ENCODE measurements at places on chromosomes 4 and X.

GRCh38 chrX:29478336-29479069 lies 736.9 kb upstream of the MAGEB2 start:
- DNase-seq, result no peak

DNA sequence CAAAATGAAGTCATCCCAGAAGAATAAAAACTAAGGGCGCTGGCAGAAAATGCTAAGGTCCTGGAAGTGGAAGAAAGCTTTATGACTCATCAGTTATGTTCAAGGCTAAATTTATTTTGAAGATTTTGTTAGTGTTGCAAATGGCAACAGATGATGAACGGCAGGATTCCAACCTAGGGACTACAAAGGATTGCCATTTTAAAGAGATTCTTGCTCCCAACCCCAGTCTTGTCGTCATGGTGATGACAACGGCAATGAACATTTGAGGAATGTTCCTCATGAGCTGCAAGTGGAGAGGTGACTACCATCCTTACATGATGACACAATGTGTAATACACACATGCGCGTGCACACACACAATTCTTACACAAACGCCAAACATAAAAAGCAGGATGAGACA lies 54.4 kb upstream of the FTHL17 start:
- DNase-seq, result peak; percentile 13

DNA sequence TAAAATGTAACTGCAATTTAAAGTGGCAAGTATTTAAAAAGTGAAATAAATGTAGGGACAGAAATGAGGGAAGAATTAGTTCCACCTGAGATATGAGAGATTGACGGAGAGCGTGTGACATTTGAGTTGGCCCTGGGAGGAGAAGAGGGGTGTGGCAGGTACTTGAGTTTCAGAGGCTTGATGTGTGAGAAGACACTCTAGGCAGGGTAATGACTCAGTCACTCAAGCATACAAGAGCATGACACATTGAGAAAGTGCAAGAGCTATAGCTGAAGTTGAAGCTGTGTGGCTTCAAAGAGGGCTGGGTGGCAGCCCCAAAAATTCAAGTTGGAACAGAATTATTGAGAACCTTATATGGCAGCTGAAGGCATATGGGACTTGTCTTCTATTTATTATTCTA lies 420.5 kb downstream of the SLITRK2 start:
- DNase-seq, result no peak

GRCh38 chr4:56655209-56655626 lies 25.9 kb downstream of the HOPX start:
- no peak for DNase-seq

GRCh38 chrX:141176586-141177451 lies at the start of gene LDOC1:
Gene LDOC1, minus strand, starts transcription at chrX:141177129. Its CDS starts 108 bp downstream, at chrX:141177021.
- DNase-seq, result peak; percentile 32

GRCh38 chr4:112938461-112939058 lies 110.9 kb upstream of the ANK2 start:
- DNase-seq, result peak; percentile 52

DNA sequence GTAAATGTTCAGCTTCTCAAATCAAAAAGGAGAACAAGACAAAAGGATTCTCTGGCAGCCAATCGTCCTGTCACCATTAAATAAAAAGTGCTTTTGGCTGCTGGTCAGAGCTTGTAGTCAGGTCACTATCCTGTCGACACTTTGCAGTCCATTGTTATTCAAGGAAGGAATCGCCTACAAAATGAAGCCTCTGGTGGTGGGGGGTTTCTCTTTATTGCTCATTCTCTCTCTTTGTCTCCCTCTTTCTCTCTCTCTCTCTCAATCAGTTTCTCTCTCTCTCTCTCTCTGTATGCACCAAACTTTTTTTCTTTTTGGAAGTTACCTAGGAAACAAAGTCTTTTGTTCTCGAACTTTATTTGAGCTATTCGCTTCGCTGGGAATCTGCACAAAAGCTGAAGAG lies 17.6 kb upstream of the SCML1 start:
- no peak for DNase-seq

GRCh38 chr4:161581262-161582230 lies 582.3 kb downstream of the FSTL5 start:
- no peak for DNase-seq

GRCh38 chr4:72631296-72631695 lies 62.3 kb upstream of the ADAMTS3 start:
- DNase-seq, result peak; percentile 75

- DNase-seq, result no peak
Measured at GRCh38 chr4:118837121-118837507, 1.2 kb upstream of the SEC24D start.

GRCh38 chr4:23811161-23811560 lies 78.7 kb downstream of the PPARGC1A start:
- DNase-seq, result no peak

- no peak for DNase-seq
Measured at GRCh38 chr4:138643827-138644226, 371.8 kb upstream of the NOCT start.

DNA sequence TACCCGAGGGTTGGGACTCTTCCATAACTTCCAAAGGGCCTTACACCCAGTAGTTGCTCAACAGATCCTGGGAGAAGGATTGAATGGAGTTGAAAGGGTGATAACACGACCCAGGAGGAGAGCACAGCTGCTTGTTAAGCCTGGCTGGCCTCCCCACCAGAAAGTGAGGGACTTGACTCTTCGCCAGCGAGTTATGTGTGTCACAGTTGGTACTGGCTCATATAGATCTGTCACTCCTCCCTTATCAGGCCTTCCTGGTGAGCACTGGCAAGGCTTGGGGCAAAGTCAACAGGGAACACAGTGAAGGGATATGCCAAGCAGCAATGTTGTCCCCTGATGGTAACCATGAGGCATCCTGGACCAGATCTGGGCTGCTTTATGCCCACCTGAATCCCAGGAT lies 35.8 kb downstream of the APLN start:
- no peak for DNase-seq

DNA sequence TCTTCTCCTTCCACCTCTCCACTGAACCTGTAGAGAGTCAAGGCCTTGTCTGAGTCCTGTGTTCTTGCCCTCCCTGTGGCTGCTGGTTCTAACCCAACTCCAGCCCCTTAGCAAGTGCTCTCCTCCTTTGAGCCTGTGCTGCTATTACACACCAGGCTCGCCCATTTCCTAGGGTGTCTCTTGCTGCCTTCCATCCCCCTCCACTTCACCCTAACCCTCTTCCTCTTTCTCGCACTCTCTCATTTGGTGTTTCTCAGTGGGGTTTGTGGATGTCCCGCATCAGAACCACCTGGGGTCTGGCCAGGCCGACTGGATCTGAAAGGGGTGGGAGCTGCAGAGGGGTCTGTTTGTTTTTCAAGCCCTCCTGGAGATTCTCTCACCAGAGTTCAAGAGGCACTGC lies 156.7 kb downstream of the SPRY1 start:
- no peak for DNase-seq

DNA sequence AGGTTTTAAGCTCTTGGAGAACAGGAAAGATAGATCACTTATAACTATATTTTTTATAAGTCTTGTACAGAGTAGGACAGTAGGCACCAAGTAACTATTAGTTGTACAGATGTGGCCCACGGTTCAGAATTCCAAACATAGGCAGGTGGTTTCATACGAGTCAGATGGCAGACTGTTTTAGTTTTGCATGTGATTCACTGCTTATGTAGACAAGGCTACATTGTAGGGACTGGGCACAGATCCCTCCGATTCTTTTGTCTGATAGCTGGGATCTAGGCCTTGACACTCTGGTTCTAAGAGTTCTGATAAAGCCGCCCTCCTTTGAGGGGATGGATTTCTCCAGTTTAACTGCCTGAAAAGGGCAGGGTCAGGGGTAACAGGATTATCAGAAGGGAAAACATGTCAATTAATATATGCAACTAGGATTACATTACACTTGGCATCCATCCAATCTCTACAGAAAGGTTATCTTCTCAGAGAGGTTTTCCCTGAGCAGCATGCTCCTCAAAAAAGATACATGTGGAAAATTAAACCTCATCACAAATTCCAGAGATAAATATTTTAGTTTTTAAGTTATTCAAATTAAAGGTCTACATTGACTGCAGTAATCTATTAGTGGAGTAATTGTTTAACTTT lies 87.8 kb downstream of the SPRY1 start:
- no peak for DNase-seq

DNA sequence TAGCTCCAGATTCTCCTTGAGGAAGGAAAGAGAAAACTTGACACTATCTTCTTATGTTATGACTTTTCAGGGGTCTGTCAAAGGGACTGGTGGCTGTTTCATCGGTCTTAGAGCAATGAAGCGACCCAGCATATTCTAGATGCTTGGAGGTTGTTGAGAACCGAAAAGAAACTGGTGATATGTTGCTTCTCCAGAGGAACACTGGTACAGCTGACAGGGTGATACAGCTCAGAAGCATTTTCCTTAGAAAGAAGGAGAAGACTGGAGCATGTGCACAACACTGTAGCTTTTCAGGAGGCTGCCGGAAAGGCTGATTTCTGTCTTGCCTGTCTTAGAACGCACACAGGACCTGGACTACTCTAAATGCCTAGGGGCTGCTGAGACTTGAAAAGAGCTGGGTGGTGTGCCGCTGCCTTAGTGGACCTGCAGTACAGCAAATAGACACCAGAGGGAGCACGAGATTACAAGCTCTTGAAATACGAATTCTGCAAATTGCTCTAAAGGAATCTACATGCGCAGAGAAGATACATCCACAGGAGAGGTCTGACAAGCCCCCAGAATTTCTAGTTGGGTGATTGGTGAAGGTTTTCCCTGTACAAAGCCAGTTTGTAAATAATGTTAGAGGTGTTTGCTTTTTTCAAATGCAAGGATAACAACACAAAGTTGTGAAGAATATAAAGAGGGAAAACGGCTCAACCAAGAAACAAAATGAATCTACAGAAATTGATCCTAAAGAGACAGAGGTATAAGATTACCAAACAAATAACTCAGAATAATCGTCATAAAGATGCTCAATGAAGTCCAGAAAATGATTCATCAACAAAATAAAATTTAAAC lies 223.1 kb upstream of the DMD start:
- DNase-seq, result peak; percentile 23

- no peak for DNase-seq
Measured at GRCh38 chr4:105014635-105015034, 132.0 kb upstream of the TET2 start.

DNA sequence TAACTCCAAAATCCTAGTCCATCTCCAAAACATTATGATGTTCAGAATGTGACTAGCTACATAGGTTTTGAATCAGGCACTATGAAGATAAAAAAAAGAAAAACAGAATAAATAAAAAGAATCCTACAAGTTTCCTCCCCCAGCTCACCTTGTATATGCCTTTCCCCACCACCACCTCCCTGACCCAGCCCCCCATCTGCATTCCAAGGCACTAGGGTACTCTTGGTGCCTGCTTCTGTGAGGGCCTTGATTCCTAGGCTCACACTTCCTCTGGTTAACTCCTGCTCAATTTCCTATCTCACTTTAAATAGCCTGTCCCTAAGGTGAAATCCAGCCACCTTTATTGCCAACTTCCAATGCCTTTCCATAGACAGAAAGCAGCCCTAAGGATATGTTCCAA lies 178.7 kb upstream of the ATOH1 start:
- no peak for DNase-seq

- no peak for DNase-seq
Measured at GRCh38 chr4:1765409-1766072, 27.6 kb upstream of the FGFR3 start.

- DNase-seq, result no peak
Measured at GRCh38 chr4:7650606-7651385, 216.1 kb upstream of the PSAPL1 start.

DNA sequence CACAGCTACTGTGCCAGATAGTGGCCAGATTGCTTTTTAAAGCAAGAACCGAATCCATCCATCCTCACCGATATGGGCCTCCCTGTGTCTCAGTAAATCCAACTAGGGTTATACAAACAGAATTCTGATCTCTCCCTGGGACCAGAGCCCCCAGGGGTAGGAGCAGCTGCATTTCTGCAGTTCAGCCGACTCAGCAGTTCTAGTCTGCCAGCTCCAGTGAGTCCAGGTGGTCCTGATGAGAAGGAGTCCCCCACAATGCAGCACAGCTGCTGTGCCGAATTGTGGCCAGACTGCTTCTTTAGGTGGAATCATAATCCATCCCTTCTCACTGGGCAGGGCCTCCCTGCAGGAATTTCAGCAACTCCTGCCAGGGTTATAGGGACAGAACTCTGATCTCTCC lies 532.9 kb downstream of the ACTRT1 start:
- no peak for DNase-seq

DNA sequence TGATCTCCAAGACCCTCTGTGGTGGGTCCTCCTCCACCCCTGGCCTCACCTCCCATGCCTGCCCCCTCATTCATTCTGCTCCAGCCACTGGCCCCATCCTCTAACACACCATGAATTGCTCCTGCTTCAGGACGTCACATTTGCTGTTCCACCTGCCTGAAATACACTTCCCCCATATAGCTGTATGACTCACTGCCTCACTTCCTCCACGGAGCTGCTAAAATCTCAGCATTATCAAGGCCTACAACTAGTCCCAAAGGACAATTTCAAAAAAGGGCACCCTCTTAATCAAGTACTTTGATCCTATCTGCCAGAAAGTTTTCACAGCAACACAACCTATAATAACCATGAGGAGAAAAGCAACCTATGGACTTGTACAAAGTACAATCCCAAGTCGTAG lies 43.6 kb upstream of the PHOX2B start:
- no peak for DNase-seq

DNA sequence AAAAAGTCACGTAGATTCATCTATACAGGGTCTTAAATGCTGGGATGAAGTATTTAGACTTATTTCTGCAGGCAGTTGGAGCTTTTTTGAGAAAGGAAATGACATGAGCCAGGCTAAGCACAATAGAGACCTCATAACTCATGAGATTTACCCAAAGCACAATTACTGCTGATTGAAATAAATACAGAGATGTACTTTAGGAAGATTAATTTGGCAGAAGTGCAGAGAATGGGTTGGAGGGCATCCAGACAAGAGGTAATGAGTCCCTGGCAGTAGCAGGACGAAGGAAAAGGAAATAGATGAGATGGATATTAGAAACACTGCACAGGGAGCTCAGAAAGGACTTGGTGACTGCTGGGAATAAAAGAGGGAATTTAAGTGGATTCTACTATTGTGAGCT lies 129.1 kb downstream of the SHROOM4 start:
- no peak for DNase-seq

DNA sequence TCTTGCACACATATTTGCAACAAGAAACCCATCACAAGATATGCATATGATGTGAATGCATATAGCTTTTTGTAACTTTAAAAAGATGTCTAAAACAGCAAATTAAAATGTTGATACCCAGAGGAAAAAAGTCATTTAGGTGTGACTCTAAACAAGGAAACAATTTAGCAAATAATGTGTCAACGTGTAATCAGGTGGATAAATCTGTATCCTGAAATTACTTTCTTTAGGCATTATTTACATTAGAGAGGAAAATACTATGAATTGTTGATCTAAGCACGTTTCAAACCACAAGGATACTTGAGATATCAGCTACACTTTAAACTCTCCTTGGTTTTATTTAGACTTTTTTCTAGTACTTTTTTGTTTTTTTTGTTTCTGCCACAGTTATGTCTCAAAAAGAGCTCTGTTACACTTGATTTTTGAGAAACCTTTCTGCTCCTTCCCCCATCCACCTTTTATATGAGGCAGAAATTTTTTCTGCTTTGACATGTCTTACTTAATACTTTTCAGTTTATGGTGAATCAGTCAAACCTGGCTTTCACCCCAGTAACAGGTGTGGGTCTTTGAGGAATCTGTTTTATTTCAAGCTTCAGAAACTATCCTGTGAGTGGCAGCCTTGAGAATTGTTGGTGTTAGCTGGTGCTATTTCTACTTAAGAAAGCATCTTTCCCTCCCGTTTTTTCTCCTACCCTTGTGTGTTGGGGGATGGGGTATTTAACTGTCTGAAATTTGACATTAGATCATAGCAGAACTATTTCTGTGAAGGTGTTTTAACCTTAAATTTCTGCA lies 1.9 kb downstream of the NPNT start:
- no peak for DNase-seq

Measured in astrocyte of the cerebellum (primary cell).